ENCODE measurements at places on chromosomes 5 and 9.

DNA sequence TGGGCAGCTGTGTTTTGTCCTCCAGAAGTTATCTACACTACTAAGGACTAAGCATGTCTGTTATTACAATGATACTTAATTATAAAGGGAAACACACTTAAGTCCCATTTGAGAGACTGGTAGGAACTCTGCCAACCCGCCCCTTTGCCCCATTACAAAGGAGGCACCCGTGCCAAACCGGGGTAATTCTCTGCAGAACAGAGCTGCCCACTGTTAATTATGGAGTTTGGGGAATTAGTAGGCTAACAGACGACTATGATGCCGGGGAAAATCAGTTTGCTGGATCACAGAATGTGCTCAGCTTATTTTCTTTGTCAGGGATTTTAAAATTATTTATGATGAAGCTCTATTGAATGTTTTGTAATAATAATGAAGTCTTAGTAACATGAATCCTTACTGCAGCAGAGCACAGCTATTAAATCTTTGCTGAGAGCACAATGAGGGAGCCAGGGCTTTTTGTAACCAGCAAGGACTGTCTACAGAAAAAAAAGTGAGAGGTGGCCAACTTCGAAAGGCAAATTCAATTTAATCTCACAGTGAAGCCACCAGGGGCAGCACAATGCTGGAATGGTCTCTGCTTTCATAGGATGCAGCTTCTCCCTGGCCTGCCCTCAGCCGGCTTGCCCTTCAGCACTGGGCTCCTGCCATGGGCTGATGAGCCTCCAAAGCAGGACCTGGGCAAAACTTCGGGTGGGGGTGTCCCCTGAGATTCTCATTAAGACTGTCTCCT lies 134.5 kb downstream of the GNAQ start:
- DNase-seq: no peak

DNA sequence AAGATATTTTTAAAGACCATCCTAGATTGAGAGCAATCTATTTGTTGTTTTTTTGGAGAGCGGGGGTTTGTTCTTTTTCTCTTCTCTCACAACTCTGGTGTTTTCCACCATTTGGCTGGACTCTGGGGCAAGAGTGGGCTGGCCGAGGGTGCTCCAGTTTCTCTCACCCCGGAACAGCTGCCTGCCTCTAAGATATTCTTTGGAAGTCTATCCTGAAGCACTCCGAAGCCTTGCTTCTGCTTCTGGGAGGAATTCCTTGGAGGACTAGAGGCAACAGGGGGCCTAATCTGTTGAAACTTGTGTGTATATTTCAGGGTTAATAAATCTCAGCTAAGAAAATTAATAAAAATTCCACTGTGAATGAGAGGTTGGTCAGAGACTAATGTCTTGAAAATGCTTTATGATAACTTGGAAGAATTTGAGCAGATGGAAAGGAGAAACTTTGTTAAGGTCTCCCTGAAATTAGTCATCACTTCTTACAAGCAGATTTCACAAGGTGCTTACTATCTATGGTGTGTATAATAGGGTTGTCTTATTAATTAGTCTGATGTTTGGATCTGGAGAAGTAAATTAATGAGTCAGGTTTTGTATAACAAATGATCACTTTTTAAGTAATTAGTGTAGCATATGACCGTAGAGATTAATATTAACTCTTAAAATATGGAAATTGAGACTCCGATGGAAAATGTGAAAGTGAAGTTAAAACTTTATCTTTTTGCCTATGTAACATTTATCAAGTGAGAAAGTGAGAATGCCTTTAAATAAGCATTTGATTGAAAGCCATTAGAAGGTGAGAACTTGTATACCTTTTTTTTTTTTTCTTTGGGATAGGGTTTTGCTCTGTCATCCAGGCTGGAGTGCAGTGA lies 4.0 kb downstream of the MAN2A1 start:
- DNase-seq: no peak

DNA sequence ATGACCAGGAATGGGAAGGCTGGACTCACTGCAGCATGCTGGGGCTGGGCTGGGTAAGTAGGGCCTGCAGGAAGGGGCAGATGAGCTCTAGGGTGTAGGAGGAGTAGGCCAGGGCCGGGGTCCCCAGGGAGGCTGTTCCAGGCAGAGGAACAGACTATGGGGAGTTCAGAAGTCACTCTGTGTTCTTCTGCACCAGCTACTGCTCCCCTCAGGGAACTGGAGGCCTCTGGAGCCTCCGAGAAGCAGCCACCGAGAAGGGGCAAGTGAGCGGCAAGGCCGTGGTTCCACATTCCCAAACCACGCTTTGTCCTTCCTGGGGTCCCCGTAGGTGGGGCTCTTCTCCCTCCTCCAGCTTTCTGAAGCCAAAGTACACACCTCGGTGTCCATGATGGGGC lies 8.4 kb upstream of the SLC2A6 start:
- no peak for DNase-seq

GRCh38 chr5:138021771-138022170 lies 11.1 kb downstream of the FAM13B start:
- DNase-seq: no peak

GRCh38 chr5:169435506-169436229 lies 134.7 kb upstream of the SLIT3 start:
- DNase-seq: no peak

DNA sequence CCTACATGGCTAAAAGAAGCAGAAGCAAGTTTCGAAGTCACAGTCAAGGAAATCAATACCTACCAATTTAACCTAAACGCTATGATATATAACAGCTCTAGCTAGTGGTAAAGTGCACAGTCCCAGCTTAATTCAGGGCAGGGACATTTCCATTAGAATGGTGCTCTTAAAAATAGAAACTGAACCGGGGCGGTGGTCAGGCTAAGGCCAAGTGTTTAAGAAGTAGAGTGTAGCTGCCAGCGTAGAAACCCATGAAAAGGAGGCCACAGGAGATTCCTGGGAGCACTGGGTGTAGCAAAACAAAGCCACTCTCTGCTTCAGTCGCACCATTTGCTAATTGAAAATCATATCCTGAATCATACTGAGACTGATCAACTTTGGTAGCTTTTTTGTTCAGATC lies 28.8 kb downstream of the PPIC start:
- no peak for DNase-seq

GRCh38 chr5:176625966-176626875 lies 4.1 kb downstream of the SNCB start:
- no peak for DNase-seq

DNA sequence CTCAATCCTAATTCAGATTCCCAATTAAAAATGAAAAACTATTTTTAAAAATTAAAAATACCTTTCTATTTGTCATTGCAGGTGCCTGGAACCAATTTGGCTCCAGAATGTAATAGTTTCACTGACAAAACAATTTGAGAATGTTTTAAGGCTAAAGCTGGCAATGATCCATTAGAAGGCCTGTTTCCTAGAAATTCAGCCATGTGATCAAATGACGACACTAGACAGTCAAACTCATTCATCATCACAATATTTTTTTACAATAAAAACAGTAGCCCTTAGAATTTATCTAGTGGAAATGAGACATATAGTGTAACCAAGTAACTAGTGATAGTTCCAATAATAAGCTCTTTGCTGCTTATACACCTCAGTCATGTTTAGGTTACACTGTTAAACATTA lies 75.4 kb upstream of the MAP3K1 start:
- no peak for DNase-seq

- DNase-seq: no peak
Observed at GRCh38 chr9:83013867-83014605, 48.9 kb downstream of the RASEF start.

- no peak for DNase-seq
Observed at GRCh38 chr5:65819215-65819904, 97.4 kb downstream of the NLN start.

DNA sequence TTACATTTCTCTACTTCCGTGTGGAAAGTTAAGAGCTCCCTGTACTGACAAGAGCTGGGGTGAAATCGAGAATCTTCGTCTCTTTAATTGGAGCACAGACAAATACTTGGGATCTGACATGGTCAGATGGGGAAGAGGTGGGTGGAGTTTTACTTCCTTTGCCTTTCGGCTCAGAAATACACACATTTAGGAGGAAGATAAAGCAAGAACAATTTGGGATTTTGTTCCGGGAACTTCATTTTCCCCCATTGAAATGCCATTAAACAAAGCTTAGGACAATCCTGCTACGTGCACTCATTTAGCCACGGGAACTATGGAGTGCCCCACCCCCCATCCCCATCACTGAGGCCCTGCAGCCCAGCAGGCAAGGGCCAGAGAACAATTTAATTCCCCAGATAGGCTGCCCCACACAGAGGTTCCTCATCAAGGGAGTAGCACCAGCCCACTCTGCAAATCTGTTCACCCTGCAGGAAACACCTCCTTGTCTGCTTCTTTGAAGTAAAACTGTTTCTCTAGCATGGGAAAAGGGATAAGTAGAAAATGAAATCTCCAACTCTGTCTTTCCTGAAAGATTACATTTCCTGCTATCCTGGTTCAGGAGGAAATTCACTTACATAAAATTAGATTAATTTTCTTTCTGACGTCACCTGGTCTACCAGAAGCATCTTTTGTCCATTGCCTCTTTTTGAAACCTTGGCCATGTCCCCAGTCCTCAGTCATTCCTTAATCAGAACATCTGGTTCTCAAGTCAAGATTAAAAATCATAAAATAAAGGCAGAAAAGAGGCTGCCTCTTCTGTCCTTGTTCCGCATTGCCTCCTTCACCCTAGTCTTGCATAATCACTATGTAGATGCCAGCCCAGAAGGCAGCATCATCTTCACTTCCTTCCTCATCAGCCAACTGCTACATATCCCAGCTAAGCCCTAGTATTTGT lies 206.4 kb downstream of the ENC1 start:
- no peak for DNase-seq

- no peak for DNase-seq
Observed at GRCh38 chr9:125683486-125683885, 23.5 kb downstream of the MAPKAP1 start.

GRCh38 chr5:125214080-125214479 lies 467.6 kb upstream of the ZNF608 start:
- no peak for DNase-seq

GRCh38 chr5:139904816-139905661 lies 109.4 kb downstream of the PSD2 start:
- no peak for DNase-seq

- DNase-seq: peak; percentile 32
Observed at GRCh38 chr5:140351609-140352334, 5.4 kb upstream of the HBEGF start.

DNA sequence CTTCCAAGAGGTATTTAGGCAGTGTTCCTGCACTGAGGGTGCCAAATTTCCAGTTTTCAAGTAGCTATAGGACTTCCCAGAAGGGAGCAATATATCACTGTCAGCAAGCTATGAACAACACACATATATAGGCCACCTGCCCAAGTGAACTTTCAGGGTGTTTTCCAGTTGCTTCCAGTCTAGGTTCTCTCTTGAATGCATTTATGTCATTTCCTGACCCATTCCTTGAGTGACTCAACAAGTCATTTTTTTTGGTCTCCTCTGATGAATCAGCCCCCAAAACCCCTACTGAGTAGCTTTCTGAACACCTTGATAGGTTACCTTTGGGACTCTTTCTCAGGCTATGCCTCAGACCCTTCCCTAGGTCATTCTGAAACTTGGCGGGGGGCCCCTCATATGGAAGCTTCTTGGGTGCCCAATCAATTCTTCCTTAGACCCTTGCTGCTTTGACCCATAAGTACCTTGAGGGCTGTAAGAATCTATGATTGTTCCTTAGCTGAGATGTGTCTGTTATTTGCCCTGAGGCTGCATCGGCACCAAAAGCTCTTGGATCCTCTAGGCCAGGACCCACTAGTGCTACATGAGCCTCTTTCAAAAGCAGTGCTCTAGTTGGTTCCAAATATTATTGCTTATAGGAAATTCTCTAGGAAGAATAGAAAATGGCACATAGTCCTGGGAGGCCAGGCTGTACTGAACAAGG lies 12.4 kb downstream of the DNAJB5 start:
- DNase-seq: no peak

DNA sequence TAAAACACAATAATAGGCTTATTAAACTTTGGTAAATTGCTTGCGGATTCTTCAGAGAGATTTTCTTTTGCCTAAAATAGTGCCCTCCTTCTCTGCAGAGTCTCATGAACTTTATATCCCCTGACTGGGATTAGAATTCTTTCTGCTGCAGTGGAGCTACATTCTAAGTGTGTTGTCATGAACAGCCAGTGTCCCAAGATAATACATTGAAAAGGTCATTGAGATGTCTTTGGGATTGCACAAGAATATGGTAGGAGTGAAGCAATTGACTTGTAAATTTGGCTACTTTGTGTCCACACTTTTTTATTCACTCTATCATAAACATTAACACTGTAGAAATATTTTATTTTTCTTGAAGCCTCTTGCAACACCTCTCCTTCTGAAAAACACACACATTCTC lies 604.5 kb downstream of the GABRG2 start:
- no peak for DNase-seq

DNA sequence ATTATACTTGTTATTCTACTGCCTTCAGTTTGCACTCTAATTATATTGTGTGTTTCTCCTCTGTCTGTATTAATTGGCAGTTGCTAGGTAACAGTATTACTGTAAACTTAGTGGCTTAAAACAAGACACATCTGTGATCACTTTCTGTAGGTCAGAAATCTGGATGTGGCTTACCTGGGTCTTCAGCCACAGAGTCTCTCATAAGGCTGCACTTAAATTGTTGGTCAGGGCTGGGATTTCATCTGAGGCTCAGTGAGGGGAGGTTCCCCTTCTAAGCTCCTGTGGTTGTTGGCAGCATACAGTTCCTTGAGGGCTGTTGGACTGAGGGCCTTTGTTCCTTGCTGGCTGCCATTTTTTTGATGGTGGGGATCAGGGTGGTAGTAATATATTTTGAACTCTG lies 68.8 kb downstream of the SLC44A1 start:
- no peak for DNase-seq

- DNase-seq: no peak
Observed at GRCh38 chr5:79612667-79613198, 492 bp downstream of the TENT2 start.

- no peak for DNase-seq
Observed at GRCh38 chr5:151004499-151004898, 15.9 kb upstream of the GPX3 start.

- no peak for DNase-seq
Observed at GRCh38 chr5:139512786-139513390, 30.3 kb upstream of the STING1 start.

- DNase-seq: no peak
Observed at GRCh38 chr9:133306242-133307204, 29.5 kb downstream of the SURF6 start.

DNA sequence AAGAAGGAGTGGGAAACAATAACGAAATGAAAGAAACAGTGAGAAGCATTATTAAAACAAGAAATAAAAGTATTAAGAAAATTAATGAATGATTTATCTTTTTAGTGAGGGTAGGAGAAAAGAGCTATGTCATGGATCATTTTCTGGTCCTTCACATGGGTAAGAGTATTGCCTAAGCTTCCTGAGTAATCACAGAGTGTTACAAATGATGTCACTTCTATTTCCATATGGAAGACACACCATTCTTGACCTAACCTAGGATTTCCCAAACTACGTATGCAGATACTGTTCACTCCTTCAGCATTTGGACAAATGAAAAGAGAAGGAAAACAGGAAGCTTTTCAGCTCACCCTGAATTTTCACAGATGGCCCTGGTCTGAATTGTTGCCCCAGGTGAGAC lies 3.3 kb upstream of the TSLP start:
- no peak for DNase-seq
